ENCODE measurements at places on chromosomes 2 and 18.

- DNase-seq, result no peak
Observed at GRCh38 chr2:85769236-85769982, 15.6 kb downstream of the ATOH8 start.

DNA sequence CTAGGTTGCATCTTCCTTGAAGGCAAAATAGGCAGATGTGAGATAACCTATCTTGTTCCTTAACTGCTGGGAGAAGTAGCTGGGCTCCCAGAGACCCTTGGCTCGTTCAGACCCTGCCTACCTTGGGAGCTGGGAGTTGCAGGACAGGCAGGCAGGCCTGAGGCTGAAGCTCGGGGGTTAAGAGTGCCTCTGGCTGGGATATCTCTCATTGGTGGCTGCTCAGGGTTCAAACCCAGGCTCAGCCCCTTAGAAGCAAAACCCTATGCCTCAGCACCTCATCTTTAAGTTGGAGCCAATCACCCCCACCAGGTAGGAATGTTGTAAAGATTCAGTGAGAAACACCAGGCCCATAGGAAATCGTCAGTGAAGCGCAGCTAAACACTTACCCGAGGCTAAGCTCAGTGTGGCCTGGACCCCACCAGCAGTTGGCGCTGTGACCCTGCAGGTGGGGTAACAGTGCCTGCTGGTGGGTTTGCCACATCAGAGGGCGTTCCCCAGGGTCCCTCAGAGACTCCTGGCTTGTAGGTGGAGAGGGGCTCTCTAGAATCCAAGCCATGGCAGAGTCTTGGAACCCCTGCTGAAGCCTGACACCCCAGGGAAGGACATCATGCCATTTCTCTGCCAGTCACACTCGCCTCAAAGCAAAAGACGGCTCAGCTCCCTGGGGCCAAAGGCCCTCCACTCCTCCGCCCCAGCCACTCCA lies 54.6 kb upstream of the GPR17 start:
- DNase-seq, result peak; percentile 41

DNA sequence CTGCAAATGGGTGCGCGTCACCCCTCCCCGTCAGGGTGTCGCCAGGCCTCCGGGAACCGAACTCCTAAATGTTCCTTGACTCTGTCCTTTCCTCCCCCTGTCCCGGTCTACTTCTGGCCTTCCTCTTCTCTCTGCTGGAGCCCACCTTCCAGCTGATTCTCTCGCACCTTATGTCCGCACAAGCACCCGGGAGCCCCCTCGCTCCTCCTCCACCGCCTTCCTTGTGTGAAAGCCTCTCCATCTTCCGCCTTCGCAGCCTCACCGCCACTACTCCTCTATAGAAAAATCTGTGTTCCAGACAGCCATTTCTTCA lies 627 bp upstream of the KIF3C start:
- no peak for DNase-seq

DNA sequence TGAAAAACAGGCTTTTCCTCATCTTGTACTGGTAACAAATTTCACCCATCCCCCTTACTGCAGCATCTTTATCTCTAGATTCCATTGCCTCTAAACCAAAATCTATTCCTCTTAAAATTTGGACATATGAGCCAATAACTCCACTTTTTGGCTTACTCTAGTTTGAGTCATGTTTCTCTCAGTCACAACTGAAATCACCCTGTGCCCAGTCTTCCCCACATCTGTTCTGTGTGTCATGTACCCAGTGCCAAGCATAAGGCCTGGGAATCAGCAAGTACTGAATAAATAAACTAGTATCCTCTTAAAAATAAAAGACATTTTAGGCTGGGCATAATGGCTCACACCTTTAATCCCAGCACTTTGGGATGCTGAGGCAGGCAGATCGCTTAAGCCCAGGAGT lies 20.8 kb upstream of the CHN1 start:
- DNase-seq, result no peak

GRCh38 chr18:39781565-39781964 lies 2173.5 kb upstream of the PIK3C3 start:
- no peak for DNase-seq

- no peak for DNase-seq
Observed at GRCh38 chr2:54284826-54285225, 28.8 kb upstream of the TSPYL6 start.

DNA sequence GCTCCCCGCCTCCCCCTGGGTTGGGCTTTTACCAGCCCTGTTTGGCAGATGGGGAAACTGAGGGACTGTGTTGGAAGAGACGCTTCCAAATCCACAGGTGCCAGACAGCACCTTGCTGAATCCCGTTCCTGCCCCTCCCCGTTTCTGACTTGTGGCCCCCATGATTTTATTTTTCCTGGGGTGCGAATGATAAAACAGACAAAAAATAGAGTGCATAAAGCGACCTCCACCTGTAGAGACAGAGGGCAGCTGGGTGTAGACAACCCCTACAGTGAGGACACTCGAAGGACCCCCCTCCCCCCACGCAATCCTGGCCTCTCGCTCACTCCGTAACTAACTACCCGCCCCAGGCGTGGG lies 2.2 kb upstream of the CTDSP1 start:
- DNase-seq, result no peak

- DNase-seq, result no peak
Observed at GRCh38 chr2:17583166-17583565, 42.7 kb downstream of the VSNL1 start.

- peak; percentile 37 for DNase-seq
Observed at GRCh38 chr2:220687231-220687843, 884.8 kb downstream of the EPHA4 start.

DNA sequence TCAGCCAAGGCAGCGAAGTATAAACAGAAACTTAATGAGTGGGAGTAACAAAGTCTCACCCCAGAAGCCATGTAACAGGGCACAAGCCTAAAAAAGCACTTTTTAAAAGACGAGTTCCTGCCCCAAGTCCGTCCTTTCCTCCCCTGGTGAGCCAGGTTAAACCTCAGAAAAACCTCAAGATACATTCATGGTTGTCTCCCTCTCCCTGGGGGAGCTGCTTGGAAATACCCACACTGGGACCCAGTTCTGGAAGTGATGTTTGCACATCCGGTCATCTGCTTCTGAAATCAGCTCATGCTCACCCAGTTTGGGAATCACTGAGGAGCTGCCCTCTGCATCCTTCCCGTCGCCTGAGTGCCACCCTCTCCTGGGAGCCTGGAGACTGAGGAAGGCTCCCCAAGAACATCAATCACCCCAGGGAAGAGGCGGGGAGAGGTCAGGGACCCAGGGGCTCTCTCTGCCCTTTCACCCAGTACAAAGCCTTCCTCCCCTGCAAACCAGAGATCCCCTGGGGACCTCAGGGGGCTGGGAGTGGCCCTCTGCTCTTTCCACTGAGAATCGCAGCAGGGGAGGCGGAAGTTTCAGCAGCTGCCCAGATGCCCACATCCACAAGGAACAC lies 150.6 kb upstream of the AGAP1 start:
- DNase-seq, result no peak

DNA sequence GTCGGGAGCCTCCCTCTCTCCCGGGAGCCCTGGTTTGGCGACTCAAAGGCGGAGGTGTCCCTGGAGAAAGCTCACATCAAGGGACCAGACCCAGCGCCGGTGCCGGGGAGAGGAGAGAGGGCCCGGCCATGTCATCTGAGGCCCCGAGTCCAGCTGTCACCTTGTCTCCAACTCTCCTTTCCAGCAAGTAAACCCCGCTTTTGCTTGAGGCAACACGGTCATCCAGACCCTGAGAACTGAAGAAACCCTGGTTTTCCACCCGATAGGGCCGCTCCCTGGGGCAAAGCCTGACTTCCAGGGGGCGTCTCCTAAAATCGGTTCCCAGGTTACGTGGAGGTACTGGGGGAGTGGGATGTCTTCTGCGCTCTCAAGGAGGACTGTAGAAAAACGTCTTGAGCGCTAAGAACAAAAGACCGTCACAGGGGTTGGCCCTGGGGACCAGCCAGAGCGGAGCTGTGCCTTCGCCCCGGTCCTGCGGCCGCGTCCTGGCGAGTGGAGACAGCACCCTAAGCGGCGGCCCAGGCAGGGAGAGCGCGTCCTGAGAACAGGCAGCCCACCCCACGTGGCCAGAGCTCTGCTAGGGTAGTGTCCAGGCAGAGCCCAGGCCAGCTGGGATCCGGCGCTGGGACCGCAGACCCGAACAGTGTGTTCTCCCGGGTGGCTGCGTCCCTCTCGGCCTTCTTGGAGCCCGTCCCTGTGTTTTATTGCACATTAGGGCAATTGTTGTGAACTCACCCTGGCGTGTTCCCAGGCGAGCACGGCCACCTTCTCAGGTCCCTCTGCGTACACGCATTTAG lies 55.7 kb downstream of the TMEM18 start:
- DNase-seq, result no peak

GRCh38 chr18:23207191-23207955 lies 72.1 kb downstream of the CABLES1 start:
- DNase-seq, result no peak

GRCh38 chr18:13390711-13391110 lies 172.2 kb downstream of the LDLRAD4 start:
- DNase-seq, result no peak

DNA sequence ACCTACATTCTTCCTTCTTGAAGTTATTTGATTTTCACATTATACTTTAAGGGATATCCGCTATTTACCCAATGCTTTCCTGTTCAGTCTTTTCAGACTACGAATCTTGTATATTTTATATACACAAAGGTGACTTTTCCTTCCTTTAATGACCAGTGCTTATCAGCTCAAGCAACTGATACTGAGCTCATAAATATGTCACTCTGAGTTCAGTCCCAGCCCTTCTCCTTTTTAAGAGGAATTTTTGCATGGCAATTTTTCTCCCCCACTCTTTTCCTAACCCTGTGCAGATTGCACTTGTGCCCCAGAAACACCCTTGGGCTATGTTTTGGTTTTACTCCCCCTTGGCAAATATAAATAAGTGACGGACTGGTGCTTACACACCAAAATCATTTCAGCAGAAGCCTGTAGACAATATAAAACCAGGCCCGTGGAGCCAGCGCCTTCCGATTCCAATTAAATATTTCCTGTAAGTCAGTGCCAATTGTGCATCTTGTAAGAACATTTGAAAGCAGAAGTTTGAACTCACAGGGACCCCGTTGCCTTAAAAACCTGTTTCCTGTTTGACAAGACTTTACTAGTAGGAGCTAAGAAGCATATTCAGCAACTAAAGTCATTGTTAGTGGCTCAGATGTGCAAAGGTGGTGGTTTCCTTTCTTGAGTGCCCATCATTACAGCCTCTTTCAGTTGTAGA lies 66.3 kb upstream of the GATA6 start:
- DNase-seq, result no peak

DNA sequence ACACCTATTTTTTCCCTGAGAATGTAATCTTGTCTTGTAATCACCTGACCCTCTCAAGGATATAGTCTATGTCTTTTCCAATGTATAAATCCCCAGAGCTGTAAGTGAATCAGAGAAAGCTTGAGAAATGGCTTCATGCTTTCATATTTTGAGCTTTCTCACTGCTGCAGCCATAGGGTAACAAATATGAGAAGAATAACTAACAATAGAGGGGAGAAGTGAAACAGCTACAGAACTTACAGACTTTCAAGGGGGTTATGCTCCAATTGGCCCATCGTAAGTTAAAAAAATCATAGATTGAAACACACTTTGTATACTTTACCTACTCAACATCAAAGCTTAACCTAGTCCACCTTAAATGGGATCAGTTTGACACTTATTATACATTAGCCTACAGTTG lies 111.0 kb downstream of the CNTNAP5 start:
- no peak for DNase-seq

GRCh38 chr2:46978723-46979122 lies 63.1 kb upstream of the MCFD2 start:
- DNase-seq, result no peak

GRCh38 chr2:190352668-190353536 lies 9.5 kb downstream of the INPP1 start:
- no peak for DNase-seq

GRCh38 chr2:44515416-44515815 lies 153.7 kb downstream of the CAMKMT start:
- no peak for DNase-seq

- DNase-seq, result no peak
Observed at GRCh38 chr18:10518595-10519255, 7.1 kb upstream of the NAPG start.

GRCh38 chr2:238698072-238698352 lies 149.9 kb upstream of the TWIST2 start:
- DNase-seq, result no peak

DNA sequence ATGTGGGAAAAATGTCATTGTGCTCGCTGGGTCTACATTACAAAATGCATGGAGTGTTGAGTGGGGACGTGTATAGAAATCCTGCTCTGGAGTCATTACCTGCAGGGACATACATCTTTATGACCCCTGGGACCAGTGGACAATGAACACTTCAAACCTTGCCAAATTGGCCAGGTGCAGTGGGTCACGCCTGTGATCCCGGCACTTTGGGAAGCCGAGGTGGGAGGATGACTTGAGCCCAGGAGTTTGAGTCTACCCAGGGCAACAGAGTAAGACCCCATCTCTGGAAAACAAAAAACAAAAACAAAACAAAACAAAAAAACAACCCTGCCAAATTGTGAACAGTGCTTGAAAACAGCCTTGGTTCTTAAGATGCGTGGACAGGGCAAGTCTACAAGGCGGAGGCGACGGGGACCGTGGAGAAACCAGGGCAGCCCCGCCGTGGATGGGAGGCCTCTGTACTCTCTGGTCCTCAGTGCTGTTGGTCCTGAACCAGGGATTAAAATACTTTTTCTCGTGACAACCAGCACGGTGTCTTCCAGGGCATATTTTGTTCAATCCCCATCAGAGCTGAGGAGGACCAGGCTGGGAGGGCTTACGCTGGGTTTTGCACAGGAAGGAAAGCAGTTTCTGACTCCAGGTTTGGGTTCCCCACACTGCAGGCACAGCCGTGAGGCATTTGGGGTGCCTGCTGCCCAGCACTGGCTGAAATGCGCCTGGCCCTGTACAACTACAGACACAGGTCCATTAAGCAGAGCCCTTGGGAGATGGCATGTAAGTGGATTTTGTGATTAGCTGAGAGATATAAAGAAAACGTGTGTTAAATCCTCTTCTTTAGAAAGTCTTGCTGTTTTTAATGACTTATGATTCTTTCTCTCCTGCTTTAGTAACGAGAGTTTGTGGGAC lies 13.7 kb downstream of the COLEC11 start:
- DNase-seq, result no peak

GRCh38 chr18:79299711-79300110 lies 96.0 kb upstream of the NFATC1 start:
- DNase-seq, result no peak

DNA sequence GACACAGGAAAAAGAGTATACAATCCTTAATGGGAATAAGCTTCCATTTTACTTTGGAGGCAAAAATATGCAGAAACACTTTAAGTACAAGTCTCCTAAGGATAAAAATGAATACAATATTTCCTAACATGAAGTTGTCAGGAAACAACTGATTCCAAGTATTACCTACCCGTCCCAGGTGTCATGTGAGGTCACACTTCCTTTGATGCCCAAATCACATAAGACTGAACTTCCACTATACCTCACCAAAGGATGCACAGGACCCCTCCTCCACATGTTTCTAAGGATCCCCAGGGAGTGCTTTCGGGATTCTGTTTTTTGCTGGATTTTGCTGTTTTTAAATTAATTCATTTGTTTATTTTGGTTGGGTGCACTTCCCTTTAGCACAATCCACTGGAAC lies 438.5 kb upstream of the TCF4 start:
- DNase-seq, result no peak
